ENCODE measurements at places on chromosomes 3 and 15.

DNA sequence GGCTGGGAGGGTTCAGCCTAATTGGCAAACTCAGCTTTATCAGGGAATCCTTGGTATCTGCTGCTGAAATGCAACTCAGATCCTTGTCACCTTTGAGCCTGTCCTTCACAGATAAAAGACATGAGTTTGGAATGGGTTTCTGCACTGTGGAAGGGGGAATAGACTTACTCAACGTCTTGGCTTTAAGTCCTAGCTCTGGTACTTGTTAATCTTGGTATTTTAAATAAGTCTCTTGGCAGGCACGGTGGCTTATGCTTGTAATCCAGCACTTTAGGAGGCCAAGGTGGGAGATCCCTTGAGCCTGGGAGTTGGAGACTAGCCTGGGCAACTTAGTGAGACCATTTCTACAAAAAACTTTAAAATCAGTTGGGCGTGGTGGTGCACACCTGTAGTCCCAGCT lies 55.1 kb upstream of the ATOSA start:
- no peak for DNase-seq

- DNase-seq = no peak
Observed at GRCh38 chr3:58526515-58526957, 10.5 kb downstream of the ACOX2 start.

GRCh38 chr15:46343196-46343935 lies 708.5 kb downstream of the SQOR start:
- no peak for DNase-seq

GRCh38 chr3:10157031-10157430 lies 7.7 kb upstream of the IRAK2 start:
- DNase-seq = no peak

DNA sequence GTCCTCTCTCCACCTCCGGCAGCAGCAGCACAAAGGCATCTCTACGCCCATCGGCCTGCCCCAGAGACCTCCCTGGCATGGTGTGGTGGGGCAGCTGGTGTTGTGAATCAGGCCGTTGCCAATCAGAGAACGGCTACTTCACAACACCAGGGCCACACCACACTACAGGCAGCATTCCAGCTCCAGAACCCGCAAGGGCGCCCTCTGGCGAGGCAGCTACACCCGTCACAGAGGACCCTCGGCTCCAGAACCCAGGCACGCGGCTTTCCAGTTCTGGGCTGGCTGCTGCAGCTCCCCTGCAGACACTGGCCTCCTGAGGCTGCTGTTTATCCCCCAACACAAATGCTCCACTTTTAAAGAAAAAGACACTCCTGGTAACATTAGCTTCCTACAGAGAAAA lies 127.5 kb upstream of the TOPAZ1 start:
- DNase-seq = no peak

DNA sequence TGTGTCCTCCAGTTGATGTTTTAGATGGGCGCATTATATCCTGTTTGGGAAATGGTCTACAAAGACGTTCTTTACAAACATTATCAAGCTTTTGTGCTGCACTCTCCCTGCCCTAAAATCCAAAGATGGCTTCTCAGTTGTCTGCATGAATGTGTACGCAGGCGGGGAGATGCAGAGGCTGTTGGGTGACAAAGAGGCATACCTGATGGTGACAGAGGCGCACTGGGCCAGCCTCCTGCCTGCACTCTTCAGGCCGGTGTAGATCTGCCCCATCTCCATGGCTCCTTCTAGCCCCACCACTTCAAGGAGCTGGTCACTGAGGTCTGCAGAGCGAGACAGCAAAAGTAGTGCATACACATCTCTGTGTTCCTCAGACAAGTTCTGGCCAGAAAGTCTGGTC lies 55.8 kb upstream of the ETV5 start:
- no peak for DNase-seq

DNA sequence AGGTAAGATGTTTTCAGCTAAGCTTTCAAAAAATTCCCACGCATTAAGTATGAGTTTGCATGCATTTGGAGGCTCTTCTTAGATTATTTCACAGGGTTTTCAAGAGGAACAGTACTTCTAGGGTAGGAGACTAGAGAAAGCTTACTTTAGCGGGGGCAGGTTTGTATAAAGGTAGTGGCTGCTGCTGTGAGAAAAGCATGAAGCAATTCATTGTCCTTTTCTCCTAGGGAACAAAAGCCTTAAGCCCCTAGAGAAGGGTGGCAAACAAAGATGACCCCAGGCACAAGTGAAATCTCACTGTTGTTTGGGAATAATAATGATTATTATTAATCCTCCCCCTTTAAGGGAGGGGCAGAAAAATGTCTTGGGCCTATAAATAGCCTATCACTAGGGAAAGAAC lies 310.7 kb downstream of the DIPK2A start:
- DNase-seq = no peak

DNA sequence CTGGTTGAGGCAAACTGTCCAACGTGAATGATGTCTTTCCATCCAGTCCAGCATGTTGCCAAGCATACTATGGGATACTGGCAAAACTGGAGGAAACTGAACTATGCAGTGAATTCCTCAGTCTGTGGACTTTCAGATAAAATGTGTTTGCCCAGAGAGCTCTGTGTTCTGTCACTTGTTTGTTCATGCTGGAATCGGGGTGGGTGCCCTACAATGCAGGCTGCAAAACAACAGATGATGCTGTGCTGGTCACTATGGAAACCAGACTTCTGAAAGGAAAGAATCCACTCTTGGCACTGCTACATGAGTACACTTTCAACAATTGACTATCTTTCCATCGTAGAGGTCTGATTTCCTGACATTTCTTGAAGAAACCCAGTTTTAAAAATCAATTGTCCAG lies 272.5 kb upstream of the ARHGEF26 start:
- no peak for DNase-seq

- no peak for DNase-seq
Observed at GRCh38 chr3:76438971-76439370, 600.9 kb upstream of the ROBO2 start.

DNA sequence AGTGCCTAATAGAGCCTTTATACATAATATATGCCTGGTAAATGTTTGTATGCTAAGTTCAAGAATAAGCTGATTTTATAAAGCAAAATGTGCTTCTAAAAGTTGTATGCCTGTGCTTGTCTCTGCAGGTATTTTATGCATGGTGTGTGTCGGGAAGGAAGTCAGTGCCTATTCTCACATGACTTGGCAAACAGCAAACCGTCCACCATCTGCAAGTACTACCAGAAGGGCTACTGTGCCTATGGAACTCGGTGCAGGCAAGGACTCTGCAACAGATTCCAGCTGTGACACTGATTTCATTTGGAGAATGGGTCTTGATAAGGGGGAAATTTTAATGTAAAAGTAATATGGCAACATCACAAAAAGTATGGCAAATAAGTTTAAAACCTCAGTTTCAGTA lies 11.9 kb downstream of the MKRN2 start:
- no peak for DNase-seq

DNA sequence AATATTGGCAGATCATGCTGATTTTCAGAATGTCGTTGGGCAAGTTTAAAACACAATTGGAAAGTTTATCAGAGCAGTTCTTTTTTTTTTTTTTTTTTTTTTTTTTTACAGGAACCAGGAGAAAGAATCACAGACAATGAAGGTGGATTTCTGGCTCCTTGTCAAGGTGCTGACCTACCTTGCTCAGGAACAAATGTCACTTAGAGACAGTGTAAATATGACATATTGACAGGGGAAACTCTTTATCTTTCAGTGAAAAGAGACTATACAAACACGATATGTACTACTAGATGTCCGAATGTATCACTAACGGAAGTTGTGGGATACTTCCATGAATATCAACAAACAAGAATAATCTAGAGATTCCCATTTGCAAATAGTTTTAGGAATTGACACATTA lies 237.3 kb downstream of the FMN1 start:
- DNase-seq = peak; percentile 4

DNA sequence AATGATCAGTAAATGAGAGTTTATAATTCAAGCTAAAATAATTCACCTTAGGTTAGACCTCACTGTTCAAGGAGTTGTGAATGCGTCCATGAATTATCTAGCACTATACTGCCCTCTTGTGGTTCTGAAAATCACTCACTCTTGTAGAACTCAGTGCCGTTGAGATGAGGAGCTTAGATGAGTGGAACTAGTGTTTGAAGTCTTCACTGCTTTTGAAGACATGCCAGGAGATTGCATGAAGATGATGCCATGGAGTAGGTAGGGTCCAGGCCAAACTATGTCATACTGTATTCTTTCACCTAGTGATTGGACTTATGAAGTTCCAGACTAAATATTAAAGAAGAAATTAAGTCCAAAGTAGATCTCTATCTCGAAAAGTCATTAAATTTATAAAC lies 28.8 kb downstream of the LYSMD4 start:
- peak; percentile 56 for DNase-seq

DNA sequence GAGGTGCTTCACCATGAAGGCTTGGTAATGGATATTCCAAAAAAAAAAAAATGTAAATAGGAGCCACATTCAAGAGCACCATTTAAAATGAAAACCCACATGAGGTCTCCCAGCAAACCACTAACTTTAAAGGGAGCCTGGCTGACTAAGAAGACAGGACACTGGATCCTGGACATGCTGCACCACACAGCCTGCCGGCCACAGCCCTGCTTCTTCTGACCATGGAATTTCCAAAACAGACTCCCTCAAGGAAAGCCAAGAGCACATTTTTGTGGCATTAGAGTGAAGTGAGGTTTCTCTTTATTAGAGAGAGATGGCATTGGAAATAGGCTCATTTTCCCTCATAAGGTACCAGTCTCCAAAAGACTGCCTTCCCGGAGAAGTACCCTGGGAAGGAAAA lies 113.9 kb downstream of the RORA start:
- no peak for DNase-seq

DNA sequence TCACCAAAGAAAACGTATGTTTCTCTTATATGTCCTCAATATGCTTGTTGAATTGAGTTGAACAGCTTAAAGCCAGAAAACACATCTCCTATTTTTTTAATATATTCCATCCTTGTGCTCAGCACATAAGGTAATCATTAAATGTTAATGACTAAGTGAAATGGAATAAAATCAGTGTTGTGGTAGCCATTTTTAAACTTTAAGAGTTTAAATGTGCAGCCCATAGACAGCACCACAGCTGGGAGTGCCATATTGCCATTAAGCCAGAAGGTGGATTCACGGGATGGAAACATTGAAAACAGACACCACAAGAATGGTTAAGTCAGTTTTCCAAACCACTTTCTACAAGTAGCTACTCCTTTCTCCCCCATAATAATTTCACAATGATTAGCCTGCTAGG lies 76.8 kb upstream of the C15orf61 start:
- no peak for DNase-seq

DNA sequence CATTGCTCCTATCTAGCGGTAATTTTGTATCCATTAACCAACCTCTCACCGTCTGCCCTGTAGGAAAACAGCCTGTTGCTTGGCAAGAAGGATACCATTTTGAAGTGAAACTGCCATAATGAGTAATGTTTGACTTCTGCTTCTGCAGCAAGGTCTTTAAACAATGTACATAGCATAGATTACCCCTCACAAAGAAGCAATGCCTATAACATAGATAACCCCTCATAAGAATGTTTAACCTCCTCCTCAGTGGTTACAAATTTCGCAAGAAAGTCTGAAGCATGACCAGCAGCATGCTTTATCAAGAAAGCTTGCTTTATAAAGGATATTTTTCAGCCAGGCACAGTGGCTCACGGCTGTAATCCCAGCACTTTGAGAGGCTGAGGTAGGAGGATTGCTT lies 61.2 kb upstream of the MFGE8 start:
- no peak for DNase-seq

DNA sequence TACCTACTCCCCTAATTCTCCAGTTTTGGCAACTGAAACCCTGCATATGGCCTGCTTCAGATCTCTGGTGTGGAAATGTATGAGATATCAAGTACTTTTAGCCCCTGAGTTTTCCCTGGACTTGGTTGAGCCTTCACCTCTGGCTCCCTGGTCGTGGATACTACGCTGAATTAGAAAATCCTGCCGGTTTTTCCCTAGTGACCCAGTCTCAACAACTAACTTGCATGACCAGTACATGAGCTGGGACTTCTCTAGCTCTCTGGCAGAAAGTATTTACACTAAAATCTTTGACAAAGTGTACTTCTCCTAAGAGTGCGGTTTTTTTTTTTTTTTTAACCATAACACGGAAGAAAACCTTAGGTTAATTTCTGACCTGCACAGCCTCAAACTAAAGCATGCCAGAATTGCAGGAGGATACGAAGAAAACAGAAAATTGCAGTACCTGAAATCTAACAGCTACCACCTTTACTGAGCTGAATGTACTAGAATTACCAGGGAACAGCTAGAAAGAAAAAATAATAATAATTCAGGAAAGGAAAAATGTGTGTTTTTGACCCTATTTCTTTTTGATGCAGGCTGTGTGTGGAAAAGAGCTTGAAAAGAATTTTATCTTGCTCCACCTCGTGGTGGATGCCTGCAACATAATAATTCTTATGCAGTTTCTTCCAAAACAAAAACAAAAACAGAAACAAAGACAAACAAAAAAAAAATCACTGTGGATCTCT lies 165.6 kb downstream of the GMNC start:
- no peak for DNase-seq

- DNase-seq = no peak
Observed at GRCh38 chr3:11643201-11643603, 513 bp downstream of the VGLL4 start.

GRCh38 chr3:195809796-195810454 lies 1.8 kb downstream of the MUC4 start:
- no peak for DNase-seq

- no peak for DNase-seq
Observed at GRCh38 chr3:52310861-52311575, 5.1 kb upstream of the DNAH1 start.

- DNase-seq = no peak
Observed at GRCh38 chr15:98878862-98879261, 128.7 kb downstream of the PGPEP1L start.

DNA sequence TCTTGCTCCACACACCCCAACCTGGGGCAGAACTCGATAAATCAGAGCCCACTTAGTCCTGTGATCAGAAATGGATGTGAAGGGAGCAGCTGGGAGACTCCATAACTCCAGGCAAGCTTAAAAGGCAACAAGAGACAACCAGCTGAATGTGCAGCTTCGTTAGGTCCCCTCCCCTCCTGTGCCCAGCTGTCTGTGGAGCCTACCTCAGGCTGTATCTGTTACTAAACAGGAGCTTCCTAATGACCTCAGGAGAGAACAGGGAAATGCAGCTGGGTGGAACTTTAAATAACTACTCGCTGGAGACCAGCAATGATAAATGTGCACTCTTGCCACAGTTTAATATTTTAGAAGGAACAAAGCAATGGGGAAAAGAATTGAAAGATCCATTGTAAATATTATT lies 25.9 kb downstream of the SLC9A9 start:
- DNase-seq = no peak

DNA sequence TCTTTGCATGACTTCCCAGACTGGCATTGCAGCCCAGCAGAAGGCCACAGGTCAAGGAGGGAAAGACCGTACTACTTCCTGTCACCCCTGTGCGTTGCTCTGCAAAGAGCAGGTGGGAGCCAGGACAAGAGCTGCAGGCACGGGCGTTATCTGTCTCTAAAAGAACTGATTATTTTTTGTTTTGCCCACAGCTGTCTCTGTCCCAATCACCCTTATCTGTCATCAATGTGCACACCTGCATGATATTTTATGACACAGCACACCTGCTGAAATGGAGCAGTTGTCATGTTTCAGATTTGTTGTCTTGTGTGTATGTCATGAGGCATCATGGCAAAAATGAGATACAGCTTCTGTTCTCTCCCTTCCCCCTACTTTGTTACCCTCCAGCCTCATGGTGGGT lies 58.8 kb downstream of the SLCO3A1 start:
- DNase-seq = no peak

- no peak for DNase-seq
Observed at GRCh38 chr15:71752604-71753289, 57.6 kb upstream of the NR2E3 start.

Data from NCI-H1092 (cell line).